Stimulated activated effector memory CD8-positive, alpha-beta T cell treated with anti-CD3 and anti-CD28 coated beads, Interleukin-12 subunit alpha, Interleukin-12 subunit beta, amount 100 ng/mL, for 72 hours (primary cell): ENCODE measurements at places on chromosomes 7 and 10.

DNA sequence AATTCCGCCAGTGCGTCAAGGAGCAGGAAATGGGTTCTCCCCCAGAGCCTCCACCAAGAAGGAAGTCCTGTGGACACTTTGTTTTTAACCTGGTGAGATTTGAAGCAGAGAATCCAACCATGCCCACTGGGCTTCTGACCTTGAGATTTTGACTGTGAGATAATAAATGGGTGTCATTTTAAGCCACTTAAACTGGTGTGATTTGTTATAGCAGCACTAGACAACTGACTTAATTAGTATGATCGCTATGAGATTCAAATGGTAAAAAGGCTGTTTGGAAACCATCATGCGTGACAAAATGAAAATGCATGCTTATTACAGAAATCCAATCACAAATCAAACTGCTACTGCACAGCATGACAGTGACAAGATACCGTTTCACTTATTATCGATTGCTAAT, 98.0 kb downstream of the ADAM12 start:
- DNase-seq = no peak

DNA sequence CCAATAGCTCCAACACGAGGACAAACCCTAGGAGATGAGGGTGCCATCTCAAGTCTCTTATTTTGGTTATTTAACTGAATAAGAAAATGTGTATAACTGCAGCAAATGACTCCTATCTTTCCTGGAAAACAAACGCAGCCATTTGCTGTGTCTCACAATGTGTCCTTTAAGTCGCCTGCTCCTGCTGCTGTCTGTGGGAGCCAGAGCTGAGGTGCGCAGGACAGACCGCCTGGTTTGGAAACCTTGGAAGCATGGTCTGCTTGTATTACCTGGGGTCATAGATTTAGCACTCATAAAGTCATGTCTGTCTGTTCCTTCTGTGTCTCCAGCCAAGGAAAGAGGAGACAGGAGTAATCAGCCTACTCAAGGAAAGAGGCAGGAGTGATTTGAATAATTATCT, 760.2 kb downstream of the GRID1 start:
- DNase-seq = no peak

DNA sequence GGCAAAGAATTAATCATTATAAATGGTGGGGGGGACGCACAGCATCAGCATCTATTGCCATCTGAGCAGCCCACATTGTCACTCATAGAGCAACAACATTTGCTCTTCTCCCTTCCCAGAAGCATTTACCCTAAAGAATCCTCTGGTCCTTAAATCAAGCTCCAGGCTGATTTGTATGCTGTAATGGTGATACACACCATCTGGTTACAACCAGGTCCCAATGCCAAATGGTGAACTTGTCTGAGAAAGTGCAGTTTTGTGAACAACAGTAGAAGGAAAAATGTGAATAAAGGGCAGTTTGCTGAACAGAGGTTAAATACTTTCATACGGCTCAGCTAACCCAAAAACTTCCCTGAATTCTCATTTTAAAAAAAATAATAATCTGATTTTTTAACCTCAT, 38.8 kb upstream of the TCF7L2 start:
- no peak for DNase-seq

GRCh38 chr7:3083350-3083749, 39.7 kb upstream of the CARD11 start:
- no peak for DNase-seq

- DNase-seq = no peak
Measured at GRCh38 chr10:46226900-46227558, 59.8 kb upstream of the ANTXRL start.

DNA sequence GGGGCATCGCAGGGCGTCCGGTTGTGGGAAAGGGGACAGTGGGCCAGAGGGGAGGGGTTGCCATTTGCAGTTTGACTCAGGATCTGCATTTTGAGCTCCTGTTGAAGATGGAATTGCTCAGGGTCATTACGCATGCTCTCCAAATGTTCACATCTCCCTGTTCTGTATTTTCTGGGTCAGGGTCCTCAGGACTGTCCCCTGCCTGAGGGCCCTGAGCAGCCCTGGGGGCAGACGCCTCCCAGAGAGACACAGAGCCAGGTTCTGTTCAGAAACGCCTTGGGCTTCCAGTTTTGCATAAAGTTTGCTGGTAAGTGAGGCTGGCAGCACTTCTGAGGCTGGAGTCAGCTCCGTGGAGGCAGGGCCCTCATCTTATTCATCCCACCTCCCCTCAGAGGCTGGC, 34.1 kb upstream of the NUB1 start:
- DNase-seq = no peak

DNA sequence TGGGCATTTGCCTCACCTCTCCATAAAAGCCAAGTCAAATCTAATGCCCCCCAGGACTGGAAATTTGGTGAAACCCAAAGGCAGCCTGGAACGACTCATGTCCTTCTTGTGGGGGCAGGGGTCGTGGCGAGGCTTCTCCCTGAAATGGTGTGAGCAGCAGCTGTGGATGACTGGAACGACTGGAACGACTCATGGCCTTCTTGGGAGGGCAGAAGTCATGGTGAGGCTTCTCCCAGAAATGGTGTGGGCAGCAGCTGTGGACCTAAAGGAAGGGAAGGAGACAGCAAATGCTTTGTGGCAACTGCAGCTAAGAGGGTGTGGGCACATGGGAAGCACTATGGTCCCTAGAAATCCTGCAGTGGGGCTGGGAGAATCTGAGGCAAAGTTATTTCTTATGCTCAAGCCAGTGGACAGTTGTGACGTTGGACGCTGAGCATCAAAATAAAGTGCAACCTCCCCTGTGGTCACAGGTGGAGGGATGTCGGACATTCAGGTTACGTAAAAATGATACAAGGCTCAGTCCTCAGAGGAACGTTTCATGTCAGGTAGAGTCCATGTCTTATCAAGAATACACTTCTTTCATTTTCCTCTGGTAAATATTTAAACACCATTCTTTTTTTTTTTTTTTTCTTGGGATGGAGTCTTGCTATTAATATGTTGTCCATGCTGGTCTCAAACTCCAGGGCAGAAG, 107.0 kb upstream of the KIF5B start:
- DNase-seq = no peak

- no peak for DNase-seq
Measured at GRCh38 chr10:132942101-132943057, at the start of gene CFAP46. TSS of gene CFAP46 (minus strand) at chr10:132942570. CDS start at chr10:132942484, 86 bp downstream.

- no peak for DNase-seq
Measured at GRCh38 chr7:83588602-83589240, 60.2 kb downstream of the SEMA3E start.

GRCh38 chr7:78576236-78576635, 777.7 kb downstream of the PHTF2 start:
- no peak for DNase-seq

- DNase-seq = no peak
Measured at GRCh38 chr10:113609704-113610108, 54.1 kb downstream of the NRAP start.

- DNase-seq = no peak
Measured at GRCh38 chr7:16586081-16586874, 59.3 kb downstream of the ANKMY2 start.

- no peak for DNase-seq
Measured at GRCh38 chr7:1767524-1767923, 97.4 kb downstream of the ELFN1 start.

GRCh38 chr7:40101201-40101600, 33.2 kb downstream of the MPLKIP start:
- DNase-seq = no peak
